ENCODE measurements at places on chromosomes 7 and 10. TPM values are rescaled to one million over a fixed set of nuclear protein-coding genes. Genes with fewer than 3 reads are reported as not detected.

RNLS gene
- polyA plus RNA-seq, result 16.8 TPM

PSMC2 gene
- 119 TPM for polyA plus RNA-seq

ADAM8 gene
- 4.0 TPM for polyA plus RNA-seq

NPY4R2 gene
- not detected for polyA plus RNA-seq

KCP gene
- polyA plus RNA-seq, result 34.5 TPM

C10orf67 gene
- polyA plus RNA-seq, result 2.2 TPM

TMEM213 gene
- polyA plus RNA-seq, result 52.0 TPM

NACAD gene
- polyA plus RNA-seq, result 7.0 TPM

ATRNL1 gene
- polyA plus RNA-seq, result 20.2 TPM

ZNF727 gene
- polyA plus RNA-seq, result not detected

PMS2 gene
- polyA plus RNA-seq, result 27.5 TPM

GFRA1 gene
- polyA plus RNA-seq, result 16.7 TPM

VDAC2 gene
- polyA plus RNA-seq, result 206 TPM

Data from renal pelvis (tissue), 12 donors.